ENCODE measurements at places on chromosomes 16 and 17.

GRCh38 chr17:80492343-80493136, 16.1 kb upstream of the NPTX1 start:
- DNase-seq: no peak

- peak; percentile 84 for DNase-seq
Measured at GRCh38 chr17:28497931-28498330, 8.2 kb upstream of the FOXN1 start.

DNA sequence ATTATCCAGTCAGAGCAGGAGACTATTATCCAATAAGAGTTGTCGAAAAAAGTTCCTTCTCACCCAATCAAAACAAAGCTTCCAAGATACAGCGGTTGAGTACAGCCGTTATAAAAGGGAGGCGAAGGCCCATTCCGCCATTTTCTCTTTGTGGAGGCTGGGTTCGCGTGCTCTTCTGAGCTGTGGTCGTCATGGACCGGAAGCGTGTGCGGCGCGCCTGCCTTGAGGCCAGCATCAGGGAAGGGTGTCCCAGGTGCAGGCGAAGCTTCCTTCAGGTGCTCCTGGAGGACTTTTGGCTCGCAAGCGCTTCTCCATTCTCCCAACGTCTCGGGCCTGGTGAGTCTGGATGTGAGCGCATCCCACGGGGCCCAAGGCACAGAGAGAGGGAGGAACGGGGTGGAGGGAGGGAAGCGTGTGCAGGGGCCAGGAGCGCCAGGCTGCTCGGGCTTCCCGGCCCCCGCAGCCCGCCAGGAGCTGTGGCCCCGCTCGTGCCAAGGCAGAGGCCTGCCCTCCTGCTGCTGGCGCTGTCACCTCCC, 99.2 kb downstream of the GOSR1 start:
- no peak for DNase-seq

DNA sequence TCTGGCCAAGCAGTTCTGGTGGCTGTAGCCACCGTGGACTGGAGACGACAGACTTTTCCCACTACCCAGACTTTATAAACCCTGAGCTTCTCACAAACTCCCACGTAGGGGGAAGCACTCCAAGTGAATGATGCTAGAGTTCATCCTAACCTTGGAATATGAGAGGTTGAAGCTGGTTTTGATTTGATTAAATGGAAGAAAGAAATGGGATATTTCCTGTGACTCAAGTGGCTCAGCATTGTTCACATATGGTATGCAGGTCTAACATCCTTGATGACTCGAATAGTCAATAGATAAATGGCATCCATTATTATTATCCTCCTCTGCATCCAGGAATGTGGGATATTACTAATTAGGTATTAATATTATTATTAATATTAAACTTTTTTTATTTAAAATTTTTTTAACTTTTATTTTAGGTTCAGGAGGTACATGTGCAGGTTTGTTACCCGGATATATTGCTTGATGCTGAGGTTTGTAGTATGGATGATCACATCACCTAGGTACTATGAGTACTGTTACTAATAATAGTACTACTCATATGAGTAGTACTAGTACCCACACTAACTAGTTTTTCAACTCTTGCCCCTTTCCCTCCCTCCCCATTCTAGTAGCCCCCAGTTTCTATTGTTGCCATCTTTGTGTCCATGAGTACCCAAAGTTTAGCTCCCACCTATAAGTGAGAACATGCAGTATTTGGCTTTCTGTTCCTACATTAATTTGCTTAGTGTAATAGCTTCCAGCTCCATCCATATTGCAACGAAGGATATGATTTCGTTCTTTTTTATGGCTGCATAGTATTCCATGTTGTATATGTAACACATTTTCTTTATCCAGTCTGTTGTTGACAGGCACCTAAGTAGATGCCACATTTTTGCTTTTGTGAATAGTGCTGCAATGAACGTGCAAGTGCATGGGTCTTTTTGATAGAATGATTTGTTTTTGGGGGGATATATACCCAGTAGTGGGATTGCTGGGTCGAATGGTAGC, 22.9 kb downstream of the PIK3R6 start:
- no peak for DNase-seq

DNA sequence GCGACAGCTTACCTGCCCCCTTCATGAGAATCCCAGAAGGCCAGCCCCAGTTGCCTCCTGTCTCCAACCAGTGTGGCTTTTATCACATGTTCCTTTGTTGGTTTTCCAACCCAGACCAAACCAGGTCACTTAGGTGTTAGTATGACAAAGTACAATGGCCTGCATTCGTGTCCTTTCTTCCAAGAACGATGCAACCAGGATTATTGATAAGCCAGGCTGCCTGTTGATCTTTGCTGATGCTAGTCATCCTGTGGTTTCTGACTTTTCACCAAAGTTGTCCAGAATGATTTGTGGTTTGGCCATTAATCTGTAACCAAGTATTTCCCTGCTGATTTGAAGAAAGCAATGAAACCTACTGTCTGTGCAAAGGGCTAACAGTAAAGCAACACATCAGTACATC, 191.4 kb downstream of the CYLD start:
- DNase-seq: no peak

DNA sequence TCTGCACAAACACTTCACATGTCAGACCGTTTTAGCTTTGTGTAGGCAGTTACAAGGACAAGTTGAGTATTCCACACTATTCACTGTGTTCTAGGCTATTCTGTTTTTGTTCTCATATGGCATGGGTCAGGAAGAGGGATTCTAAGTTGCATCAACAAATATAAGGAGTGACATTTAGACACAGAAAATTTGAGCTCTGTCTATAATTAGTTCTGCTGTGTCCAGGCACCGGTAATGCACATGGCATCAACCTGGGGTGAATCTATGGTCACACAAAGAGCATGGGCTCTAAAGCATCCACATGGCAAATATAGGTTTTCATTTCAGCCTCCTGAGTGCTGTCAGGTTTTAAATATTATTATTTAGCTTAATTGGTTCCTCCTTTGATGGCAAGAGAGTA, 130.4 kb upstream of the PMFBP1 start:
- no peak for DNase-seq

GRCh38 chr17:11328770-11329169, 87.8 kb downstream of the SHISA6 start:
- no peak for DNase-seq

GRCh38 chr17:29143894-29144293, 36.3 kb downstream of the MYO18A start:
- no peak for DNase-seq
